ENCODE measurements at places on chromosomes 2 and 18.
A peak's percentile ranks its signal among the peaks of the same experiment; 100 is the strongest.

DNA sequence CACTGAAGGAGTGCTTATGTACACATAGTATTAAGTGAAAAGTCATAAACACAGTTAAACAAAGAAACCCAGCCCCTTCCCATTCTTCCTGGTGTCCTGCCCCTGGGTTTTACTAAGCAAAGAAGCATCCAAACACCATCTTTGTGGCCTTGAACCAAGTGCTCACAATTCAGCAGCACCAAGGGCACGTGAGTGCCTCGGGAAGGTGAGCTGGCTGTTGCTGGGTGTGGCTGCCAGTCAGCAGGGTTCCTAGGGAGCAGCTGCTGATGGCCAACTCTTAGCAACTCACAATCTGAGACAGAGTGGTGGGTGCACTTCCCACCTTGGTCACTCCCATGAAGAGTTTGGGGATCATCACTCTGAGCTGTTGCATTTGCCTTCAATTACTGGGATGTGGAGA, 97.7 kb upstream of the PGAP1 start:
- no peak for DNase-seq

DNA sequence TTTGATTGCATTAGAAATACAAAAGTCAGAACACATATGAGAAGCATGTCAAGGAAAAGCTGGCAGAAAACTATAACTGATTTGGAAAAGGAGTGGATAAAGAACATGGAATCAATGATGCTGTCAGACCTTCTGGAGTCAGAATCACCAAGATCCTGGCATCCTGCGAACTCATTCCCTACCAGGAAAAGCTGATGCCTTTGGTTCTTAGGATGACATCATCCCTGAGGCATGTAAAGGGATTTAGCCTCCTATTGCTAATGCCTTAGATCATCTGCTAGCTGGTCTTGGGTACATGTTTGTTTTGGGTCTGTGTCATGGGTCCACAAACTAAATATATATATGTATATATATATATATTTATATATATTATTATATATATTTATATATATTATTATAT, 680.7 kb downstream of the EPHA4 start:
- no peak for DNase-seq

GRCh38 chr18:38322206-38322605, 756.6 kb upstream of the CELF4 start:
- DNase-seq: no peak

GRCh38 chr2:126172631-126173184, 483.2 kb upstream of the GYPC start:
- no peak for DNase-seq

DNA sequence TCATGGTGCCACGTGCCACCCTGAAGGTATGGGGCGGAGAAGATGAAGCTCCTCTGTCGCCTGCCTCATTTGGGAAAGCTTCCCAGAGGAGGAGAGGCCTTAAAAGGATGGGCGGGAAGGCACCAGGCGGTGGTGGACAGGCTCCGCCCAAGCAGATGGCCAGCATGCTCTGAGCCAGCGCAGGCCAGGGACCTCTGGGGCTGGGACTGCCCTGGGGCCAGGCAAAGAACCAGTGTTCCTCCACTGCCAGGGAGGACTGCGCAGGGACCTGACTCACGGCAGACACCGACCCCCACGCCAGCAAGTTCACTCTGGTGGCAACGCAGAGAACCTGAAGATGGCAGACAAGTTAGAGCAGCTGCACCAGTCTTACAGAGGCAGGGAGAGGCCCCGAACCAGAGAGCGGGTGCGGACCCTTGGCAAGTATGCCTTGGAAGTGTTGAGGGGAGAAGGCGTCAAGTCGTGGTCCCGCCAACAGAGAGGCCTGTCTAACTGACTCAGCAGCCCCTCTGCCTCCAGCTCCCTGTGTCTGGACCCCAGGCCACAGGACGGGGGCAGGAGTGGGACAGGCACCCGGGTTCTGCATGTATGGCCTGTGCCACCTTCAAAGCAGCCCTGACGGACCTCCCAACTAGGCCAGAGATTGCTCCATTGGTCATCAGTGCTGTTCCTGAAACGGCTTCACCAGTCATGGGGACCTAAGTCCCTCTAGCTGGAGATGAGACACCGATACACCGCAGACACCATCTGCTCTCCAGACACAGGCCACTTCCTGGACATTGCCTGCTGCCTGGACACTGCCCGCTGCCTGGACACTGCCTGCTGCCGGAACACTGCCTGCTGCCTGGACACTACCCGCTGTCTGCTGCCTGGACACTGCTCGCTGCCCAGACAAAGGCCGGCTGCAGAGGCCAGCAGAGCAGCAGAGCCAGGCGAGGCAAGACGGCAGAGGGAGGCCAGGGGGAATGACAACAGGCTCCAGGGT, 124.7 kb downstream of the HDAC4 start:
- DNase-seq: no peak

DNA sequence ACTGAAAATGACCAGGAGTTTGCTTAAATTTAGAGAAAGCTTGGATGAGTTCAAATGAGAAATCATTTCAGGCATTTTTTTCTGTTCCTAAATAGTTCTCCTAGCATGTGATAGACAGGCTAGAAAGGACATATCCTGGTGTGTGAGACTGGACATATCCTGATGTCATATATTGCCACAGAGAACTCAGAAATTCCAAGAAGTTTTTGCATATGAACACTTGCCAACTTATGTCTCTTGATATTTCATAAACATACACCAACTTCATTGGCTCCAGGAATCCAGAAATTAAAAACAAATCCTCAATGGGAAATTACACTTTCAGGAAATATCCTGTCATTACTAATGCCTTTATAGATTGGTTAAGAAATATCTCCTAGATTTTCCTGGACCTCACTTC, 2.9 kb upstream of the SERPINB4 start:
- DNase-seq: no peak

GRCh38 chr2:15316370-15316814, 244.7 kb downstream of the NBAS start:
- peak; percentile 10 for DNase-seq

DNA sequence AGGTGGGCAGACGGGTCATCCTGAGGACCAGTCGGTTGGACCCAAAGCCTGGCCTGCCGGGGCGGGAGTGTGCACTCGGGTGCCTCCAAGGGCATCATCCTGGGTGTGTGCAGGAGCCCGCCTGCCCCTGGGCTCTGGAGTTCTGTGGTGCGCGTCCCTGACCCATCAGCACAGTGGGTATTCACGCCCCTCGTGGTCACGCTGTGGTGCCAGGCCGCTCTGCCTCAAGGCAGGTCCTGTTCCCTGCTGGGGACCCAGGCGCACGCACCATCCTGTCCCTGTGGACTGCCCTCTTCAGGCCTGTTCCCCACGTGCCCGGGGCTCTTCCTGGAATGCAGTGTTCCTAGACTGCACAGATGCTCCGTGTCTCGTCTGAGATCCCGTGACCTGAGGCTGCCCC, 14.3 kb upstream of the D2HGDH start:
- DNase-seq: no peak

DNA sequence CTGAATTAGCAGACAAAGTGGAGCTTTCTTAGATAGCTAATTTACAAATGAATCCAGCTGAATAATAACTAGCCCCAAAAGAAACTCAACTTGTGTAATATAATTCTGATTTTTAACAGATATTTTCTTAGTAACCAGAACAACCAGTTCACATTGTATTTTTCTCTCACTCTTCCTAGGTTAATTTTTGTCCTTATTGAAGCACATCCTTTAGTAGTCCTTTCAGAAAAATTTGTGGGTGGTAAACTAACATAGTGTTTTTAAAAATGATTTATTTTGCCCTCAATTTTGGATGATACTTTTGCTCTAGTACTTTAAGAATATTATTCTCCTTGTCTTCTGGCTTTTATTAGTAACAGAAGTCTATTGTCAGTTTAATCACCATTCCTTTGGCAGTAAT, 190.6 kb upstream of the SLC39A10 start:
- DNase-seq: no peak

- DNase-seq: no peak
Measured at GRCh38 chr2:4077017-4077416, 373.6 kb downstream of the DCDC2C start.

DNA sequence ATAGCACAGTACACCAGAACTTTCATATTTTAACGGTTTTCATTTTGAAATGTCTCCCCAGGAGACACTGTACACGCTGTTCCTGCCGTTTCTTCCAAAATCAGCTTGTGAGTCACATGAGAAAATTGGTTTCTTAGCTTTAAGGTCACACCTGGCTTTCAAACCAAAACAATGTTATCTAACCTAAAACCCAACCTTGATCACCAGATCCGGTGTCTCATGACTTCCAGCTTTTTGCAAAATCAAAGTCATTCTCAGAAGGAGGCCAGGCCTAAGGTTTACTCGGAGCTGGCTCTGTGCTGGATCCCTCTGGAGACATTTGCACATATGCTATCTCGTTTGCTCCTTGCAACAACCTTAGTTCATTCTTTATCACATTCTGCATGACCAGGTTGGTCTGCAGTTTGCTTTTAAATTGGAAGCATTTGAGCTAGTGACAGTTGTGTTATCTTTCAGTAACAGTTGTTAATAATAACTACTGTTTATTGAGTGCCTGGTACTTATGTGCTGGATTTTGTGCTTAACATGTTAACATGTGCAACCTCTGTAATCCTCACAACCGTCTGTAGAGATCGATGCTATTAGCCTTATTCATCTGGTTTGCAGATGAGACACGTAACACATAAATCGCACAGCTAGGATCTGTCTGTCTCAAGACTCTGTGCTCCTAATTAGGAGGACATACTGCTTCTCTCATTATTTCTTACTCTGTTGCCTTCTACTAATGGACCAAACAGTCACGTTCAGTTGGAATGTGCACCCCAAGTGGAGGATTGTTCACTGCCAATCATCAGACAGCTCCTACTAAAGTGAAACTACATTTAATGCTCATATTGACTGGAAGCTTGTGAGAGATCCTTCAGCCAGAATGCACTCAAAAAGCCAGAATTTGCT, 105.5 kb downstream of the RNF144A start:
- DNase-seq: no peak

- peak; percentile 75 for DNase-seq
Measured at GRCh38 chr2:199979832-199980628, 24.6 kb downstream of the MAIP1 start.

- no peak for DNase-seq
Measured at GRCh38 chr2:197229509-197230443, 80.8 kb downstream of the ANKRD44 start.

- no peak for DNase-seq
Measured at GRCh38 chr2:204024503-204024902, 87.9 kb downstream of the ICOS start.

DNA sequence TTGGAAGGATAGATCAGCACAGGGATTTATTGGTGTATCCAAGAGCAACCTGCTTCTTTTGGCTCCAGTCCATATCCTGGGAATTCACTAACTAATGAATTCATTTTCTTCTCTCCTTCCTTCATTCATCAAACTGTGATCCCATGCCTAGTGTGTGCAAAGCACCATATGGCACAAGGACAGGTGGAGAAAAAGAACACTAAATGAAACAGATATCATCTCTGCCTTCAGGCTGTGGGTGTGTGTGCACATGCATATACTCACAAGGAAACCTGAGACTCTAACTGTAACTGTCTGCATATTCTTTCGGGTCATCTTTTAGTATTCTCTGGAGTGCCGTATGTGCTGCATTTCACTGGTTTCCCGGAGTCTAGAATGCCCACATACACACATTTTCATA, 20.2 kb downstream of the TNP1 start:
- no peak for DNase-seq

GRCh38 chr2:131567891-131568290, 40.2 kb downstream of the CCDC74A start:
- no peak for DNase-seq

GRCh38 chr2:45993476-45993991, 303.7 kb upstream of the EPAS1 start:
- DNase-seq: peak; percentile 54

DNA sequence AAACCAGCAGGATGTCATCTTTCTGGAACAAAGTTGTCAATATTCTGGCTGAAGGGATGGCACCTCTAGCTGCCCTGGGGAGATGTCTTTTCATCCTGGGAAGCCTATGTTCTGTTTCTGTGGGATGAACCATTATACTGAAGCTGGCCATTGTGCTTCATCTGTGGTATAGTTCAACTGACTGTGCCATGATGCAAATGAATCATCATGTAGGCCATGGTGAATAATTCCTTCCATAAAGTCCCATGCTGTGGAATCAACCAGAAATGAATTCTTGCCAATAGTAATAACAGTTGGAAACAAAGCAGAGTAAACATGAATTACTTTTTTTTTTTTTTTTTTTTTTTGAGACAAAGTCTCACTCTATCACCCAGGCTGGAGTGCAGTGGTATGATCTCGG, 64.1 kb upstream of the CNGA3 start:
- no peak for DNase-seq

- DNase-seq: no peak
Measured at GRCh38 chr2:7994397-7994951, 687.4 kb upstream of the ID2 start.

GRCh38 chr2:111898703-111899514, 502 bp downstream of the MERTK start:
- no peak for DNase-seq

- DNase-seq: no peak
Measured at GRCh38 chr2:224038830-224039079, 331 bp downstream of the SERPINE2 start.

Data from stimulated activated CD4-positive, alpha-beta T cell treated with anti-CD3 and anti-CD28 coated beads, Interleukin-1b, Interleukin-23, amount 100 ng/mL, for 48 hours (primary cell).